ENCODE measurements at places on chromosomes 2 and 18. TPM values are rescaled to one million over a fixed set of nuclear protein-coding genes. Genes with fewer than 3 reads are reported as not detected.

The CCBE1 gene
- total RNA-seq = 0.08 TPM

The BMP10 gene
- total RNA-seq = not detected

The REG1B gene
- 2.7 TPM for total RNA-seq

The ALK gene
- not detected for total RNA-seq

The PMAIP1 gene
- total RNA-seq = 101 TPM

DNA sequence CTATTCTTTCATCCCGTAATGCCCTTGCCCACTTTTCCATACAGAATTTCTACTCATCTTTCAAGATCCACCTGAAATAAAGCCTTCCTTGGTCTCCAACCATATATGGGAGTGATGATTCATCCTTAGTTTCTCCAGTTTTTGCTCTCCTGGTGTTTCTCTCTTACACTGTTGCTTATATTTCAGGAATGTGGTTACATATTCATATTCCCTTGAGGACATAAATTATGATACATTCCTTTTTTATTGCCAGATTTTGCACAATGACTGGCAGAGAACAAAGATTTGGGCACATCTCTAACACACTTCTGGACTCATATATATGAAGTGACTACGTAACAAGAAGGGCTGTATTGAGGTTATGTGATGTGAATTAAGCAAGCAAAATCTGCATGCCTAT, 1573.4 kb upstream of the NXPH2 start:
- no peak overlapping the region for H3K4me3 ChIP-seq
- no peaks in the 10 kb centered on the region for H3K4me1 ChIP-seq
- no peak for DNase-seq
- no peaks in the 10 kb centered on the region for H3K36me3 ChIP-seq
- H3K27me3 ChIP-seq = no peaks in the 10 kb centered on the region
- H3K27ac ChIP-seq = no peak overlapping the region

DNA sequence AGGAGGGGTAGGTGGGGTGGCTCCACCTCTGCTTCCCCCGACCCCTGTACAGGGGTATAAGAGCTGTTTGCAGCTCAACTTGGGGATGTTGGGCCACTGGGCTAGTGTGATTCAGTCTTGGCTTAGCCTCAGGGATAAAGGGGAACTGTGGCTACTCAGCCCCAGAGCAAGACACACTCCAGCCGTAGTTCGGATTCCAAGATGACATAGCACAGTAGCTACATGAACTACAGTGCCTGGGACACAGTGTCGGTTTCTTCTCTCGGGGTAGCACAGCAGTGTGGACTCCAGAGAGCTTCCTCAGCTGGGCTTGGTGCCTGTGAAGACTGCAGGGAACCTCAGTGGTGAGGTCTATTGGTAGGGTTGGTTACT, 21.1 kb downstream of the CARF start:
- no peak overlapping the region for H3K27ac ChIP-seq
- H3K27me3 ChIP-seq = no peaks in the 10 kb centered on the region
- no peak overlapping the region for H3K4me3 ChIP-seq

GRCh38 chr2:100884145-100884621, 64.2 kb downstream of the NPAS2 start:
- no peaks in the 10 kb centered on the region for H3K27me3 ChIP-seq
- peaks cover 3% of the 10 kb centered on the region for H3K4me1 ChIP-seq
- H3K27ac ChIP-seq = no peak overlapping the region
- DNase-seq = no peak

DNA sequence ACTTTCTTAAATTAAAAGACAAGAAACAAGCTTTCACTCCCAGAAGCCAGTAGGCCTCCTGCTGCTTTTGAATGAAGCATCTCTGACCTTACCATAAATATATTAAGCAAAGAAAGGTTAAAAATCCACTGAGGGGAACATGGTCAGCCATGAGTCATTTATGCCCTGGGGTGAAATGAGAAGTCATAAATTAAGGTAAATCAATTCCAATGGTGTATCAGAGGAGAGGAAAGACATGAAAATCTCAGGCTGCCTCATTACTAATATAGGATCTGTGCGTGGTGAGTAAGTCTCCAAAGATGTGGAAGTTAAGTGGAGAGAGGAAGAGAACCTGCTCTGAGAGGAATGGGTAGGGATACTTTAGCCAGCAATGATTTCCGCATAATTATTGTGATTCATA, 292.3 kb upstream of the CHAC2 start:
- H3K4me1 ChIP-seq = no peaks in the 10 kb centered on the region
- no peak overlapping the region for H3K4me3 ChIP-seq
- DNase-seq = no peak
- H3K27ac ChIP-seq = no peak overlapping the region
- no peaks in the 10 kb centered on the region for H3K27me3 ChIP-seq
- no peaks in the 10 kb centered on the region for H3K36me3 ChIP-seq

- H3K27ac ChIP-seq = no peak overlapping the region
- H3K36me3 ChIP-seq = peaks cover 12% of the 10 kb centered on the region
- no peaks in the 10 kb centered on the region for H3K4me1 ChIP-seq
- DNase-seq = no peak
- no peak overlapping the region for H3K4me3 ChIP-seq
Measured at GRCh38 chr2:222635295-222635694, 20.6 kb downstream of the FARSB start.

GRCh38 chr18:32961538-32961937, 188.7 kb upstream of the KLHL14 start:
- H3K36me3 ChIP-seq = no peaks in the 10 kb centered on the region
- H3K4me3 ChIP-seq = no peak overlapping the region
- no peak overlapping the region for H3K27ac ChIP-seq
- DNase-seq = no peak

GRCh38 chr2:231359441-231359840, 36.1 kb upstream of the B3GNT7 start:
- no peaks in the 10 kb centered on the region for H3K27me3 ChIP-seq
- no peak overlapping the region for H3K27ac ChIP-seq
- no peaks in the 10 kb centered on the region for H3K36me3 ChIP-seq
- H3K4me3 ChIP-seq = no peak overlapping the region
- H3K4me1 ChIP-seq = peaks cover 15% of the 10 kb centered on the region

- H3K4me1 ChIP-seq = no peaks in the 10 kb centered on the region
- H3K27ac ChIP-seq = no peak overlapping the region
- no peaks in the 10 kb centered on the region for H3K27me3 ChIP-seq
- no peak for DNase-seq
- no peak overlapping the region for H3K4me3 ChIP-seq
- no peaks in the 10 kb centered on the region for H3K36me3 ChIP-seq
Measured at GRCh38 chr18:543447-544078, 36.6 kb upstream of the CETN1 start.

DNA sequence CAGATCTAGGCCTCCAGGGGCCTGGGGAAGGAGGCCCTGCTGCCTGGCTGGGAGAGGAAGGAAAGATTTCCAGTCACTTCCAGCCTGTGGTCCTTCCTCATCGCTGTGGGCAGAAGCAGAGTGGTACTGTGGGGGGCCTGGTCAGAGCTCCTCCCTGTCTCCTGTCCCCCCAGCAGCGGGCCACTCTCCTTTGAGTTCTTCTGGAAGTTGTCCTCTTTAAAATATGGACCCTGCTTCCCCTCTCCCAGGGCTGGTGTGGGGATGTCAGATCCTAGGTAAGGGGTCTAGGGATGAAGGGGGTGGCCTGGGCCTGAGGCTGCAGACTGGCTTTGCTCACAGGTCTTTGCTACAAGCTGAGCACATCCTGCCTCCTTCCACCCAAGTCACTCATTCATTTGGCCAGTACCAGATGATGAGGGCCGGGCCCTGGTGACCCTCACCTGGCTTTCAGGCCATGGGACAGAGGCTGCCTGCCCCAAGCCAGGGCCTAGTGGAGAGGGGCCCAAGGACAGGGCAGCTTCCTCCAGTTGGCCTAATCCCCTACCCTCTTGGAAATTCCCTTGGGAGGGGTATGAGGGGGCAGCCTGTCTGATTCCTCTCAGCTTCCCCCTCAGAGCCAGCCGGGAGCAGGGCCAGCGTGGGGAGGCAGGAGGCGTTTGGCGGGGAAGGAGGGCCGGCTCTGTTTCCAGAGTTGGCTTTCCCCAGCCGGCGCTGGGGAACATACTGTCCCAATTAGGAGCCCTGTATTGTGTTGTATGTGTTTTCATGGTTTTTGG, 231.9 kb downstream of the DYSF start:
- H3K27ac ChIP-seq = no peak overlapping the region
- no peak for DNase-seq
- H3K4me1 ChIP-seq = no peaks in the 10 kb centered on the region
- no peaks in the 10 kb centered on the region for H3K27me3 ChIP-seq
- H3K36me3 ChIP-seq = no peaks in the 10 kb centered on the region

GRCh38 chr2:104939570-104940217, 85.8 kb downstream of the POU3F3 start:
- H3K27ac ChIP-seq = no peak overlapping the region
- no peaks in the 10 kb centered on the region for H3K36me3 ChIP-seq
- no peak overlapping the region for H3K4me3 ChIP-seq
- H3K4me1 ChIP-seq = peaks cover 5% of the 10 kb centered on the region

- H3K27ac ChIP-seq = no peak overlapping the region
- H3K27me3 ChIP-seq = no peaks in the 10 kb centered on the region
- H3K4me1 ChIP-seq = peaks cover 3% of the 10 kb centered on the region
- no peaks in the 10 kb centered on the region for H3K36me3 ChIP-seq
- no peak for DNase-seq
- H3K4me3 ChIP-seq = no peak overlapping the region
Measured at GRCh38 chr2:74387346-74387745, 7.2 kb upstream of the DCTN1 start.
